ENCODE measurements at places on chromosomes 7 and 10.

DNA sequence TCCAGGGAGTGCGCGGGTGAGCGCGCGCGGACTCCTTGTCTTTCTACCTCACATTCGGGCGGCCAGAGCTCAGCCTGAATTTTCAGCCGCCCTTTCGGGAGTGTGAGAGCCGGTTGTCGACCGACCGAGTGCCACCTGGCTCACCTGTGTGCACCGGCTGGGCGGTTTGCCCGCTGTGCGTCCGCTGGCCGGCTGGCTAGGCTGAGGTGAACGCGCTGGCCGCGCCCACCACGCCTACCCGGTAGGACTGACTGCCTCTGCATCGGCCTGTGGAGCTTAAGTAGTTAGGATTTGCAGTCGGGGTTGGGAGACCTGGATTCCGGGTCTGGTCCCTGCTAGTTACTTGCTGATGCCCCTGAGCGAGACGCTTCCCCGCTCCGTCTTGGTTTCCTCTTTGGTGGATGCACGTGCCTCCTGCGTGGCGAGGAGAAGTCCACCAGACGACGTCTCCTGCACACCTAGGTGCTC lies 553 bp downstream of the TSPAN15 start:
- no peak for DNase-seq

- DNase-seq: no peak
These were observed 39.4 kb upstream of the PRSS1 start for GRCh38 chr7:142709921-142710320.

GRCh38 chr10:64283621-64284020 lies 762.4 kb downstream of the REEP3 start:
- no peak for DNase-seq

DNA sequence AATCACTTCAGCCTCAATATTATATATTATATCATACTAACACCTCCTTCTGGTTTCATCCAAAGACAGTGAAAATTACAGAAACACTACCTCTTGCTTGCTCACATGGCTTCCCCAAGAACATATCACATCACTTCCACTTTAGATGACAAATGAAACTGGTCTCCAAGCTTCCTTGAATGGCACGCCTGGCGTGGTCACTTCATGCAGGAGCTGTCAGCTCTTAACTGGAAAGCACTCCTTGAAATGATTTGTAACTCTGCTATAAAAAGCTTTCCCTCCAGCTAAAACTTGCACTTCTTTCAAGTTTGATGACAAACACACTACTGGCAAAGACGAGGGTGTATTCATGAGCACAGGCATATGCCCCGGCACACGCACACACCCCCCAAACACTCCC lies 84.1 kb upstream of the INHBA start:
- DNase-seq: no peak

GRCh38 chr10:17028798-17029197 lies 100.8 kb downstream of the CUBN start:
- DNase-seq: no peak

- DNase-seq: no peak
These were observed 21.1 kb downstream of the DPYSL4 start for GRCh38 chr10:132207536-132208461.

GRCh38 chr10:130022511-130023299 lies 58.6 kb upstream of the EBF3 start:
- DNase-seq: peak; percentile 94

GRCh38 chr7:158367634-158367982 lies 220.0 kb downstream of the PTPRN2 start:
- DNase-seq: no peak

DNA sequence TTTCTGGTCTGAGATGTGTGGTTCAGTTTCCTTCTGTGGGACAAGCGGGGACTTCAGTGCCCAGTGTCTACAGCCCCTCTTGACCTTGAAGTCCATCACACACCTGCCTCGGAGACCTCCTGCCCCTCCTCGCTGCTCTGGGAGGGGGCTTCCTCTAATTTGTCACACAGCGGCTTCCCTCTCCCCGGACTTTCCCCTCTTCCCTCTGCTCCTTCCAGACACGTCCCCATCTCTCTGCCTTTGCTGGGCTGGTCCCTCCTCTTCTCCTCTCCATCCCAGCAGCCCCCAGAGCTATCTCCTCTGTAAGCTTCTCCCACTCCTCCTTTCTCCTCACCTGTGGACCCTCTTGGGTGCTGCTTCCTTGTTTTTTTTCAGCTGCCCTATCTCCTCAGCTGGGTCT lies 122.2 kb upstream of the SORCS3 start:
- no peak for DNase-seq

DNA sequence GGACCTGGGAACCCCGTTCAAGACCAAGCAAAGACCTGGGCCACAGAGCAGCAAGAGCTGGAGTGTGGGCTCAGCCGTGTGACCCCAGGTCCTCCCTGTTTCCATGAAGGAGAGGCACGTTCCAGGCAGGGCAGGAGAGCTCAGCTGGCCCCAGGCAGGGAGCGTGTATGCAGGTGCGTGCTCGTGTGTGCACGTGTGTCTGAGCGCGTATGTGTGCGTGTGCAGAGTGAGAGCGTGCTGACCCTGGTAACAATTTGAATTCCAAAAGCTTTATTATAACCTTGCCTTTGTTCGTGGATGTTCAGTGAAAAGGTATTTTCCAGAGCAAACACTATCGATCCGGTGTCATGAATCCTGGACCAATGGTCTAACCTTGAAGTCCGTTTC lies 54.6 kb downstream of the FOXL3 start:
- no peak for DNase-seq

GRCh38 chr10:24866604-24867583 lies 85.5 kb downstream of the PRTFDC1 start:
- DNase-seq: peak; percentile 75

- DNase-seq: no peak
These were observed 12.1 kb upstream of the ZNF107 start for GRCh38 chr7:64653721-64654401.

- no peak for DNase-seq
These were observed 29.4 kb upstream of the GPR26 start for GRCh38 chr10:123636598-123637325.

GRCh38 chr7:123836656-123837055 lies 8.3 kb upstream of the HYAL4 start:
- no peak for DNase-seq

DNA sequence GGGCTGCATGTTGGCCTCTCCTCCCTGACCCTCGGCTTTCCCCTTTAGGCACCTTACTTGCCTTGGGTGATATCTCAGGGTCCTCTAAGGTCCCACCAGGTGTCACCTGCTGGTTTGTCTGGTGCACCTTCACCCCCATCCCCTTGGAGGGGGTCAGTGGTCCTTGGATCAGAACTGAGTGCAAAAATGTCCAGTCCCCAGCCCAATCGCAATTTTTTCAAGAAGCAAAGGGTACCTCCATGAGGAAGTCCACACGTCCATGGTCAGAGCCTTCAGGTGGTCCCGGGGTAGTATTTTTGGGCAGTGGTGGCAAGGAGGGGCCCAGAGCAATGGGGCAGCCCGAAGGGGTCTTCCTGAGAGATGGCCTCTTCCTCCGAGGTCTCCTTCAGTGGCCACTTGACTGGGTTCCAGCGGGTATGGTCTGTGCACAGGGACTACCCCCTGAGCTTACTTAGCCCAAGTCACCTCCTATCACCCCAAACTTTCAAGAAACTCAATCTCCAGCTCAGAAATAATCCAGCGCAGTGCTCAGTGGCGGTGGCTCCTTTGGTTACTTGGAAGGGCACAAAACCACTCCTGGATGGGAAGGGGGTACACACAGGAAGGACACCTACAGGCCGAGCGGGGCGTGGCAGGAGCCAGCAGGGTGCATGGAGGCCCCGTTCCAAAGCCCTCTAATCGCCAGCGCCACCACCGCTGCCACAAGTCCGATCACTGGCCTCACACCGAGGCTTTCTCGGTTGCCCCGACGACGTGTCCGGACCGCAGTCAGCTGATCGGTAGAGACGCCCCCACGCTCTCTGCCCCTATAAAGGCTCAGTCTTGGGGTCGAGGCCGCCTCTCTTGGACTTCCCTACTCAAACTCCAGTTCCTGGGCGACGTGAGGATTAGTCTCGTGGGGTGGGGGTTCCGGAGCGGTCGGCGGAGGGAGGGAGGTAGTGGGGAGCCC lies 4.5 kb downstream of the SAP25 start:
- peak; percentile 36 for DNase-seq

GRCh38 chr10:100943508-100943907 lies 25.8 kb upstream of the SEMA4G start:
- DNase-seq: no peak

DNA sequence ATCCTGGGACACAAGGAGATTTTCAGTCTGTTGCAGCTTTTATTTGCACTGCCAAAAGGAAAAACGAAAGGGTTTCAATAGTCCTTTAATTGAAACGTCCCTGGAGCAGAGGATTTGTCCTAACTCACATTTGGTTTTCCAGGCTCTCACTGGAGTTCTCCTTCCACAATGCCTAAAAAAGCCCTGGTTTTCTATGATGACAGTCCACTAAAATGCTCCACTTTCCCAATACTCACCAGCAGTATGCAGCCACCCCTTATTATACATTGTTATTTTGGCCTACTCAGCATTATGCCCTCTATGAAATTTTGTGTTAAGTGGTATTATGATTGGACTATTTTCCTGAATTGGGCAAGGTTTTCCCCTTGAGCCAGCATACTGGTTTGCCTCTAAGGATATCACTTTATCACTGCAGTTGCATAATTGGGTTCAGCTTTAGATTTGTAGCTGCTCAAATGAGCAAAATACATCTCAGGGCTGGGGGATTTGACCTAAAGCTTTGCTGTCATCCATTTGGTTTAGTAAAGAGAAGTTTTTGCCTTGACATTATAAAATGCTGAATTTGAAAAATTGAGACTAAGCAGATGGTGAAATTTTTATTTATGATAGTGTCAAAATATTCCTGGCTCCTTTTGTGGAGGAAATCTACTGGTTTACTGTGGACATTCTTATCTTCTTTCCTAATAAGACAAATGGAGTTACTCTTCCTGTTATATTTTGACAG lies 239.2 kb downstream of the RNLS start:
- no peak for DNase-seq

DNA sequence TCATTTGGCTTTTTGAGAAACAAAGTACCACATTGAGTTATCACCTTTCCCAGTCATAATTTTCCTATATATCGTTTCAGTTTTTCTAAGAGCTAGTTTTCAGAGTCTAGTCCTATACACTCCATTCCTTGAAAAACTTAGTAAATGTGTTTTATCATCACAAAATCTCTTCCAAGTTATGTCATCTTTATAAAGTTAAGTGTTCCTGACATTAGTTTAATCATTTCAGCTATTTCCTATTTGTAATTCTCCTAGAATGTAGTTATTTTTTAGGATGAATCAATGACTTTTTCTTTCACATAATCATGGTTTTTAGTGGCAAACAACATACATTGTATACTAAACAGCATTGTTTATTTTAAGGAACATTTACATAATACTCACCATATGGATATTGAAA lies 191.7 kb upstream of the BET1 start:
- no peak for DNase-seq

DNA sequence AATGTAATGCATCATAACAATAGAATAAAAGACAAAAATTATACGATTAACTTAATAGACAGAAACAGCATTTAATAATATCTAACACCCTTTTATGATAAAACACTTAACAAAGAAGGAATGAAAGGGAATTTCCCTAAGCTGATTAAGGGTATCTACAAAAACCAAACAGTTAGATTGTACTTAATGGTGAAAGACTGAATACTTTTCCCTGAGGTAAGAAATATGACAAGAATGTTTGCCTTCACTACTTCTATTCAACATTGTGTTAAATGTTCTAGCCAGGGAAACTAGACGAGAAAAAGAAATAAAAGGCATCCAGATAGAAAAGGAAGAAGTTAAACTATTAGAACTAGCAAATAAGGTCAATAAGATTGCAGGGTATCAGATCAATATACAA lies 276.9 kb downstream of the BAMBI start:
- no peak for DNase-seq

DNA sequence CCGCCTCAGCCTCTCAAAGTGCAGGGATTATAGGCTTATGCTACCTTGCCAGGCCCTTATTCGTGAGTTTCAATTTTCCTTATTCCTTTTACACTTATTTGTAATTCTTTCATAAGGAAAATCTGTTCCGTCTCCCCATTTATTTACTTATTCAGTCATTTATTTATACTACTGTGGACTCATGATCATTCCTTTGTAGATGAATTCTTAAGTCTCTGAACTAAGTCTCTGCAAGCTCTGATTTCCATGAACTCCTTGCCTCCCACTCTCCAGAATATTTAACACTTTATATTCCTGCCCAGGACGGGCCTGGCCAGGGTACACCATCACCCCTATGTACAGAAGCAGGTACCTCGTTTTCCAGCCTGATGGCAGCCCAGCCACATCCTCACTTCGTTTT lies 39.4 kb downstream of the PFKFB3 start:
- no peak for DNase-seq

DNA sequence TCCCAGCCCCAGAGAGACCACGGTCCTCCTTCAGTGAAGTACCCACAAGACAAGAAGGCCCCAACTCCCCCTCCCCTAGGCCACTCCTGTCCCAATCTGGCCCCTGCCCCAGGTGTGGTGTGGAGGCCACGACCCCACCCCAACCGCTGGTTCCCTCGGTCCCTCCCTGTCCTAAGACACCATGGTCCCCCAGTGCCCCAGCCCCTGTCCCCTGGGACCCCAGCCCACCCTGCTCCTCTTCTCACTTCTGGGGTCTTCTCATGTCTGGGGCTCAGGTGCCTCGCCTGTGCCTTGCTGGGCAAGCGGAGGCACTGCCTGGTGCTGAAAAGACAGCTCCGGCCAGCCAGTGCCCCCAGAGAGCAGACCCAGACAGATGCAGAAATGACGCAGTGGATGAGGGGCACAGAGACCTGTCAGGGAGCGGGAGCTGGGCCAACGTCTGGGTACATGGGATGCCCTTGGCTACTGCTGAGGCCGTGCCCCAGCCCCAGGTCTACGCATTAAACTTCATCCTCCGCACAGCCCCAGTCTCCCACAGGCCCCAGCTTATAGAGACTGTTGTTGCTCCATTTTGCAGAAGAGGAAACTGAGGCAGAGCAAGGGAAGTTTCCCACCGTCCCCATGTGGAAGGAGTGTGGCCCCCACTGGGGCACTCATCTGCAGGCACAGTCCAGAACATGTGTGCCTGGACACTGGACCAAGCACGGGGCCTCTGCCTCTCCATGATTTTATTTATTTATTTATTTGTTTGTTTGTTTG lies 14.8 kb downstream of the GRIFIN start:
- no peak for DNase-seq

GRCh38 chr7:46681865-46682503 lies 760.9 kb upstream of the IGFBP3 start:
- DNase-seq: no peak

DNA sequence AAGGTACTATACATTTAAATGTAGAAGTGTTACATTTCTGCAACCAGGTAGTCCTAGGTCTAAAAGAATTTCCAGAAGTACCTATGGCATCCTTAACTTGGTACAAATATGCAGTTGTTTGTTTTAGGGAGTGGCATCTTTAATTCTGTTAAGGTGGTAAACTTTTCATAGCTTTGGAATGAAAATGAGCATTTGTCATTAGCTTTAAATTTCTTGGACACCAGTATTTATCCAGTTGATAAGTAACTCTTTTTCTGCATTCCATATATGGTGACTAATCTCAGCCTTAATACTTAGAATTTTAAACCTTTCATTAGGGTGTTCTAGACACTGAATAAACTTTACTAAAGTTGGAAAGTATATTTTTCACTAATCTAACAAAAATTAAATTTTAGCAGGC lies 10.8 kb downstream of the SLF2 start:
- no peak for DNase-seq

- peak; percentile 66 for DNase-seq
These were observed 49.4 kb upstream of the CTBP2 start for GRCh38 chr10:125209591-125210355.

- peak; percentile 45 for DNase-seq
These were observed 110.6 kb downstream of the AUTS2 start for GRCh38 chr7:69708857-69709256.
